ENCODE measurements at places on chromosomes 5 and 9.

DNA sequence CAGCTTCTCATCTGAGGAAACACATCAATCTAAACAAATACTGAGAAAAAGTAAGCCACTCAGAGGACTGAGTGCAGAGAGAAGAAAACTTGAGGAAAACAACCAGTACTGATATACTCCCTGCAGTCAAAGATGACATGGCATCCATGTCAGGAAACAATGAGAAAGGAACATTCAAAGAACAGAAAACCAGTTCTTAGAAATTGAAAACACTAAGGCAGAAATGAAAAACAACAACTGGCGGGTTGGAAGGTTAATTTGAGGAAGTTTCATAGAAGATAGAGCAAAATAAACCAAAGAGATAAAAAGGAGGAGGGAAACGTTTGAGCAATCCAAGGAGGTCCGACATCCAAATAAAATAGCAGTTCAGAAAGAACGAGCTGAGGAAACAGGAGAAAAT is 475.2 kb downstream of the HINT1 start:
- no peak for DNase-seq

- DNase-seq: no peak
Measured at GRCh38 chr9:105511446-105511845, 46.5 kb upstream of the FKTN start.

DNA sequence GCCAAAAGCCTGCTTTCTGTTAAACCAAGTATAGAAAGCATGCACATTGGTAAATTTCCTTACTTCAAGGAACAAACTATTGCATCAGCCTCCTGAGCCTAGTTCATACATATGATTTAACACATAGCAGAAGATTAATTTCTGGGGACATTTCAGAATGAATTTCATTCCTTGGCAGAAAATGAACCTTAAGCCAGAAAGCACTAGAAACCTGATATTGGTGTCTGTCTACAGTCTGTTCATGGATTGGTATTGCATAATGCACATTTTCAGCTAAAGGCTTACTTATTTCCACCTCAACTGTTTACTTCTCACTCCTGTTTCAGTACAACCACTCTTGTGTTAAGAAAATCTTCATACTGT is 1471.8 kb upstream of the NUDT12 start:
- DNase-seq: no peak

GRCh38 chr5:91401175-91401574 is 18.1 kb upstream of the ARRDC3 start:
- DNase-seq: no peak

DNA sequence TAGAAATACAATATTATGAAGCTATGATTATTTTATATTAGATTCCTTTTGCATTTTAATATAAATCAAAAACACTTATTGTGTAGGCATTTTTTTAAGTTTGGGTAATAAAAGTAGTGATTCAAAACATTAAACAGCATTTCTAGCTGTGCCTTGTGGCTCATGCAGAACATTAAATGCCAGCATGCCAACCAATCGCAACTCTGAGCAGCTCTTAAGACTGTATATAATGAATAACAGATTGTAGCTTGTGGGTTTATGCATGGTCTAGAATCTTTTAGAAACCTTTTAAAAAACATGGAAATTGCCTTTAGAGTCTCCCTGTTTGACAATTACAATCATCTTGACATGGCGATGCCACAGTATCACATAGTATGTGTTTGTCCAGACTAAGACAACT is 903.8 kb downstream of the EFNA5 start:
- no peak for DNase-seq
